ENCODE measurements at places on chromosomes 5 and 9.

DNA sequence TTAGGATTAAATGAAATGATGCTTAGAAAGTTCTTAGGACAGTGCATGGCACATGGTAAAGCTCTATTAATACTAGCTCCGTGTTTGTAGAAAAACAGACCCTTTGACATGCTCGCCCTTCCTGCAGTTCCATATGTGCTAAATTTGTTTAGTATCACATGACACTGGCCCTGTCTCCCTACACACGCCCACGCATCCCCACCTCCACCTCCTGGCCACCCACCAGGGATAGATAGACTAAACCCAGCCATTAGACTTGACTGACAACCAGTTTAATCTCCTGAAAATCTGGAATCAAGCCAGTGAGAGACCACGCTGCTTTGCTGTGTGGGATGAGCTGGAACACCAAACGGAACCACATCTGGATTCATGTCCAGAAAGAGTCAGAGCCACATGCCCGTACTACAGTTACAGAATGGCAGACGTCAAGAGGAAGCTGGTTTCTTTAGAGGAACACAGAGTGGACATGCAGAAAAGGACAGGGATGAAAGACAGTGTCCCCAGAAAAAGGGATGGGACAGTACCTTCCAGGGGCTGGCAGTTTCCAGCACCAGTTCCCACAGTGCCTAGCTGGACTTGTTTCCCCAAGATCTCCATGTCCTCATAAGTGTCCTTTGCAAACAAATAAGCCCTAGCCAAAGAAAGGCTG lies 186.1 kb downstream of the PDZD2 start:
- DNase-seq, result no peak

- no peak for DNase-seq
Observed at GRCh38 chr5:148063861-148064260, at the start of gene SPINK5. Gene SPINK5, plus strand, starts transcription at chr5:148063980. Its CDS starts 65 bp downstream, at chr5:148064045.

DNA sequence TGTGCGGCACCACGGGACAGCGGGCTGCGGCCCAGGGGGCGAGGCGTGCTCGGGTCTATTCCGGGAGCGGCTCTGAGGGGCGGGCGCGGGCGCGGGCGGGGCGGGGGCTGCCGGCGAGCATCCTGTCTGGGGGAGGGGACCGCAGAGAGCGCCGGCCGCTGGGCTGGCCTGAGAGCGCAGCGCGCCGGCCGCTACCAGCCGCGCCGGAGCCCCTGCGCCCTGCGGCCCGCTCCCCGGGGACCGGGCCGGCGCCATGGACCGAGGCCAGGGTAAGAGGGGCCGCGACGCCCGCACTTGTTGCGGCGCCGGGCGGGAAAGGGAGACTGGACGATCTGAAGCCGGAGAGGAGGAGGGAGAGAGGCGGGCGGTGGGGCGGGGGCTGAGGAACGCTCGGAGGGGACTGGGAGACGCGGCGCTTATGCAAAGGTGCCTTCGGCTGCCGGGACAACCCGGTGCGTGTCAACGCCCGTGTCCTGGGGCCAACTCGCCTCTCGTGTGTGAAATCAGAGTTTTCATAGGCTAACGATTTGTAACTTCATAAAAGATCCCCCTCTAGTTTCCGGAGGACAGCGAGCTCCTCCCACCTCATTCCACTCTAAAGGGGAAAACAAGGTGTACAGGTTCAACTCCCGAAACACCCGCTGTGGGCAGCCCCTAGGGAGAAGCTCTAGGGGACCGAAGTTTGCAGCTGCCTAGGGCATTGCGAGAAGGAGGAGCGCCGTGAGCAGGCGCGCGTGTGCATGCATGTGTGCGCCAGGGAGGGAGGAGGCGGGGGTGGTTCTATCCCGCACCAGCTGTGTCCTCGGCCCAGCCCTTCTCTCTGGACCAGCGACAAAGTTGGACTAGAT lies at the start of gene AFAP1L1:
TSS of gene AFAP1L1 (plus strand) at position 144 of the 848 bp plus-strand sequence. CDS start at position 254, 110 bp downstream.
- DNase-seq, result no peak

- DNase-seq, result no peak
Observed at GRCh38 chr9:4108754-4109465, 191.0 kb downstream of the GLIS3 start.

DNA sequence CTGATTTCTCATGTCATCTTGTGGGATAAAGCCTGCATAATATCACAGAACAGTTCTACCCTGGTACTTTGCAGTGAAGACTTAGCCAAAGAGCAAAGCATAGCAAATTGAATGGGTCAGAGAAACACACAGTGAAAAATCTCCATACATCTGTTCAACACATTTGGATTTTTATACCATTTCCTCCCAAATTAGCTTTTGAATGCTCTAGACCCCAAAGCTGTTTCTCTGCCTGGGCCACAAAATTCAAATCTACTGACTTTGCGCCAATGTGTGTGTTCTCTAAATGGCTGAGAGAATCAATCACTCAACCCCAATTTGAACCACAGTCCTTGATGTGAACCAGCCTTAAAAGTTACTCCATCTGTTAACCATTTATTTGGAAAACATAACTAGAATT lies 236.9 kb upstream of the NFIL3 start:
- no peak for DNase-seq

DNA sequence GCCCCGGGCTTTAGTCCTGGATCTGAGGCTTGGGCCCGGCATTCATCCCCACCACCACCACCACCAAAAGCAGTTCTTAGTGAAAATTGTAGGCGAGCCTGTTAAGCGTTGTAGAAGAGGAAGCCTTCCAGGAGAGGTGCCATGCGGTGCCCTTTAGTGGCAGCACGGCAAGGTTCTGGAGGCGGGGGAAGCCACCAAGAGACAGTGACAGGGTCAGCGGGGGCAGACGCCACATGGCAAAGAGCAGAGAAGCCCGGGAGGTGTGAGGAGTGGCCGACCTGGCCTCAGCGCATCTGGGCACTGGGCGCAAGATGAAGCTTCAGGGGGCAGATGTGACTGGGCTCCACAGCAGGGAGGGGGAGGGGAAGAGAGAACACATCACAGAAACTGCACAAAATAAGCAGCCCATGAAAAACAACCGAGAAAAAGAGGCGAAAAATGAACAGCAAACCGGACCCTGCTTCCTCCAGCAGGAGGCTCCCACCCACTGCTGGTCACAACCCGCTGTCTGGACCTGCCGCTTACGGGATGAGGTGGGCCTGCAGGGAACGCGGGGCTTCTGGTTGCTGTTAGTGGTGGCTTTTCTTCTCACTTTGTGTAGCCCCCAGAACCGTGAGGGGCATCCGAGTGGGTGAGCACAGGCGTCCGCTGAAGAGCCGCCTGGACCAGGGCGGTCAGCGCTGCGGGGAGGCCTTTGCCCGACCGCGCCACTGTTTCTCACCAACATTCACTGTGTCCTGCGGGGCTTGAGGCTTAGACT lies 4.3 kb downstream of the LRRC14B start:
- DNase-seq, result no peak

GRCh38 chr5:44862808-44863207 lies 54.1 kb downstream of the MRPS30 start:
- no peak for DNase-seq

DNA sequence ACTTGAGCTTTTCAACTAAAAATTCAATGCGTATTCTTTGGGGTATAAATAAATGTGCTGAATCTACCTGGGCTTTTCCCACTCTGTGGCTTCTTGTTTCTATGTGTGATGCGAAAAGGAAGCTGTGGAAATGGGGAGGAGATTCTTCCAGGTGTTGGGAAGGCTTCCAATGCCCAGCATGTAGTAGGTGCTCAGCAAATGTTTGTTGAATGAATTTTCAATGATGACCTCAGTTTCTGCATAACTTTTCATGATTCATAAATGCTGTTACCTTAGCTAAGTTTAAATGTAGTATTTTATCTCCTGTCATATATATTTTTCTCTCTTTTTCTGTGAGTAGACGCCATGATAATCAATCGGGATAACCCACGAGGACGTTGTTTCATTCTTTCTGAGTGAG lies 25.6 kb upstream of the KCNMB1 start:
- DNase-seq, result no peak

All from activated CD4-positive, alpha-beta T cell treated with anti-CD3 and anti-CD28 coated beads for 24 hours (primary cell).